ENCODE measurements at places on chromosomes 13 and 19.

DNA sequence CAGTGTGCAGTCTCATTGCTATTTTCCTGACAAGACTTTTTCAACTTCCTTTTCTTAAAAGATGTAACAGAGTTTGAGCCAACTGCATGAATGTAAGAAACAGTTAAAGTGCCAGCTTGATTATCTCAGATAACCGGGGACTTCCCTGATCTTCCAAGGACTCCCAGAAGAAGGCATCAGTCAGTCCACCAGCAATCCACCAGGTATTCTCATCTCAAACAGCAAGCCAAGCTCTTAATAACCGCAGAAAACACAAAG lies 350.1 kb downstream of the LIG4 start:
- peak; percentile 31 for DNase-seq

- DNase-seq: no peak
These were observed 8.8 kb downstream of the HNRNPM start for GRCh38 chr19:8453616-8454015.

DNA sequence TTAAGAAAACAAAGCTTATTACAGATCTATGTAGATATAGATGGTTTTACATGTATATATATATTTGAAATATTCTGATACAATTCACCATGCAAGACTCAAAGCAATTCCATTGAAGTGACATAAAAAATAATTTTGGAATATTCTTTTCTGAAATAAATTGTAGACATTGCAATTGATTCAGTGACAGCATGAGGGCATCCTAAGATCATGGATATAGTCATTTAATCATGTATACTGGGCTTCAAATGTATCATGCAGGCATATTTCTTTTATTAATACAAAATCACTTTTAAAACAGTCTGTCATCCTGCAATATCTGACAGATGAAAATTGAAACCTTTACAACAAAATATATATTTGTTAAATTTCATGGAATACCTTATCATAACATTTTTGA lies 286.7 kb upstream of the SLITRK6 start:
- no peak for DNase-seq

DNA sequence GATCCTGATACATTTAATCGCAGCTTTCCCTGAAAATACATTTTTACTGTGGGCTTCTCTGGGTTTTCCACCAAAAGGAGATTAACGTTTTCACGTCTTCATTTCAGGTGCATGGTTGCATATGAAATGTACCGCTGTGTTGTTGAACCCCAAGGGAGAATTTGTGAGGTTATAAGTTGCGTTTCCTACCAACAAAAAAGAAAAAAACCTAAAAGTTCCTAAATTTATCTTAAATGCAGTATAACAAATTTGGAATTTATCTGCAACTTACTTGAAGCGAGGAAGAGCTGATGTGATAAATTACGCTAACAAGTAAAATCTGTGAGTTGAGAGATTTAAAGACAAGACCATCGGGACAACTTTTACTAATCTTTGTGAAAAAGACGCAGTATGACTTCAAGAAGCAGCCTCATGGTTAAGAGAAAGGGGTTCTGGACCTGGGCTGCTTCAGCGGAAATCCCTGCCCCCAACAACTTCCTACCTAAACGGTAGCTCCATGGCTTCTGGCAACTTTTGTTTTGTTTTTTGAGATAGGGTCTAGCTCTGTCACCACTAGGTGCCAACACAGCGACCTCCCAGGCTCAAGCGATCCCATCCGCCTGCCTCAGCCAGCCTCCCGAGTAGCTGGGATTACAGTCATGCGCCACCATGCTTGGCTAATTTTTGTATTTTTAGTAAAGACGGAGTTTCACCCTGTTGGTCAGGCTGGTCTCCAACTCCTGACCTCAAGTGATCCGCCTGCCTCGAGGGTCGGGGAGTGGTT lies 958 bp upstream of the OBI1 start:
- DNase-seq: no peak

DNA sequence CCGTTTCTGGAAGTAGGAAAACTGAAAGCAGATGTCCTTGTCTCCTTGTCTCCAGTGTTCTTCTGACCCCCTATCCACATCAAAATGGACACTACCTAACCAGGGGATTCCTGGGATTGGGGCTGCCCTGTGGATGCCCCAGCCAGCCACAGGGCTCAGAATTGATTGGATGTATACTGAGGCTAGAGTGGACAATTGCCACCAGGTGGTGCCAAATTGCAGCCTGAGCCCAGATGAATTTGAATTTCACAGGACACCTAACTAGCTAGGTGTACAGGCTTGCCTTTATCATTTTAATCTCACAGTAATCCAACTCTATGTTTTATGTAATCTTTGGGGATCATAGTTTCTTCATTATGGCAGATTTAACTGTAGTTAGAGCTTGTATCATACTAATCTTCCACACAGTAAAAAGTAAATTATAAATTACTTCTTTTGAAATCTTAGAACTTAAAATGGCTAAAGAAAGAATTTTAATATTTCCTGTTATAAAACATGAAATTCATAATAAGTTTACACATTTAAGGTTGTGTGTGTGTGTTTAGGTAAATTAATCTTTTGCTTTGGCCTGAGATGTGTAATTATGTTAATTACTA lies 58.0 kb downstream of the PIBF1 start:
- no peak for DNase-seq

DNA sequence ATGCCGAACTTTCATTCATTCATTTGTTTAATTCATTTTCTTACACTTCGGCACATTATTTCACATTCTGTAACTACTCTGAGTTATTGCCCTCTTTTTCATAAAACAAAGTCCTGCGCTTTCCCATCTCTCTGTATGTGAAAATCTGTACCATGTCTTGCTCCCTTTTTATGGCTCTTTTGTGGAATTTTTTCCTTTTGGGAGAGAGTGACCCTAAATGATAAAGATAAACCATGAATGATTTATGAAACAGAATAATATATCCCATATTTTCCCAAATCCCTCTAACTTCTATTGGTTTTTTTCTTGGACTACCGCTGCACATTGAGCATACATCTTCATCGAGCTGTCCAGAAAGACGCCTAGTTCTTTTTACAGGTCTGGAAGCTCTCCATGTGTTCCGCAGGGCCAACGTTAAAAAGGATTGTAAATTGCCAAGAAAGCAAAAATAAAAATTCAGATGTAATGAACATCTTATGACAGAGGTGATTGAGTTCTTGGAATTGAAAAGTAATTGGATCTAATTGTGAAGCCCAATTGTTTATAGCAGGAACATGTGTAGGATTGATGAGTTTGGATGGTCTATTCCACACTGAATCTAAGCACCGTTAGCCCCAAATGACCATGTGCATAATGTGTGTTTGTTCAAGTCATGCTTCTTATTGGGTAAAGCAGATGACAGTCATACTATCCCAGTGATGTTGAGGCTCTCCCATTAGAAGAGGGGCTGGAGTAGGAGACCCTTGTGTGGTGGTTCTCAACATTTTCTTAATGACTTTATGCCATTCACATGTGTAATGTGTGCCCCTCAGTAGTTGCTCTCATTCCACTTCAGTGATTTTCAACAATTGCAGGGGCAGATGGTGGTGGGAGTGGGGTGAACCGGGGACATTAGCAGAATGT lies 378.9 kb downstream of the DLEU7 start:
- peak; percentile 11 for DNase-seq

DNA sequence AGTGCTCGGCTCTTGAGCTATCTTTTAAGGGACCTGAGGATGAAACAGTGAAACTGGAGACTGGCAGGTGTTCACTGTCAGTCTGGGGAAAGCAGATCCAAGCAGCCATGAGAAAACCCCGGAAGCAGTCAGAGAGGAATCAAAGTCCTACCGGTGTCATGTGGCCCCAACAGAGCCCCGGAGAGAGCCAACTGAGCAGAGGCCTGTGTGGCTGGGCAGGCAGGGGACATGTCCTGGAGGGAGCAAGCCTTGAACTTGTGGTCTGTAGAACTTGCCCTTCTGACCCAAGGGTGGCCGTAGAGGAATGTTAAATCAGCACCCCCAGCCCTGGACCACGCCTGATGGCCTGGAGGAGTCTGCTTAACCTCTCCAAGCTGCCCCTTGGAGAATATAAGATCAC lies 113.7 kb upstream of the ZNF507 start:
- no peak for DNase-seq

DNA sequence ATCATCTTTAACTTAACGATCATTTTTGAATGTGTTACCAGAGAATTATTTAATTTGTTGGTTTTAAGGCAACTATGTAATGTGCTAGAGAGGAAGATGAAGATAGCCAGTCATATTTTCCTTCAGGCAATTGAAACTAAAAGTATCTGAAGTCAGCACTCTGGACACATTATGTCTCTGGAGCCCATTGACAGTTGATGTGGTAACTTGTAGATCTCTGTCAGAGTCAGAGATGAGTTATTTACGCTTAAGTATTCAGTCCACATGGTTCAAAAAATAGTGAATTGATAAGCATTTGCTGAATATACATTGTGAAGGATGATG lies 2.1 kb downstream of the ZMYM2 start:
- no peak for DNase-seq

DNA sequence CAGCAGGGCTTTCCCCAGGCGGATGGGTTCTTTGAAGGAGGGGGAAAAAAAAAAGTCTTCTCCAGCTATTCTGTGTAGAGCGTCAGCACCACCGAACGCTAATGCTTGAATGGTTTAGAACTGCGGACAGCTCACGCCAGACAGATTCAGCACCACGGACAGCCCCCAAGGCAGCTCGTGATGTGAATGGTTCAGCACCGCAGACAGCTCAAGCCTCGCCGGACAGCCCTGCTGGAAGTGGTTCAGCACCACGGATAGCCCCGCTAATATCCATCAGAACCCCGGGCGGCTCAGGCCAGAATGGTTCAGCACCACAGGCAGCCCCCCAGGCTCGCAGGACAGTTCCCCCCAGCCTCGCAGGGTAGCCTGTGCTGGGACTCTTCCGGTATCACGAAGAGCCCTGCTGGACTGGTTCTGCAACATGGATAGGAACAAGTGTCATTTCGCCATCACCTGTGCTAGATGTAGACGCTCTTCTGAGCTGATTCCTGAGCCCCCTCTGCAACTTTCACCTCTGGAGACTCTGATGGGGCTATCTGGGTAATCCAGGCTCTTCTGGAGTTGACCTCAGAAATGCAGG lies 4.9 kb upstream of the SMIM17 start:
- DNase-seq: no peak

DNA sequence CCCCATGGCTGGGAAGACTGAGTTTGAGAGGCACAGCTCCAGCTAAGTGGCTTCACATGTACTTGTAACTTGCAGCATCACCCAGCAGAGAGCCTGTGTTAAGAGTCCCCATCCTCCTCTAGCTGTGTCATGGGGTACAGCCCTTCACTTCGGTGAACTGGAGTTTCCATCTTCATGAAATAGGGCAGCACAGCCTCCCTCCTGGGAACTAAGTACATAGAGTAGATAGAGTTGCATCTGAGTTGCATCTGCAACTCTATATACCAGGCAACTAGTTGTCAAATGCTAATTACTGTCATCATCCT lies 1.2 kb downstream of the PRDX2 start:
- no peak for DNase-seq

- DNase-seq: no peak
These were observed 5.6 kb upstream of the CACNG6 start for GRCh38 chr19:53985863-53986262.

DNA sequence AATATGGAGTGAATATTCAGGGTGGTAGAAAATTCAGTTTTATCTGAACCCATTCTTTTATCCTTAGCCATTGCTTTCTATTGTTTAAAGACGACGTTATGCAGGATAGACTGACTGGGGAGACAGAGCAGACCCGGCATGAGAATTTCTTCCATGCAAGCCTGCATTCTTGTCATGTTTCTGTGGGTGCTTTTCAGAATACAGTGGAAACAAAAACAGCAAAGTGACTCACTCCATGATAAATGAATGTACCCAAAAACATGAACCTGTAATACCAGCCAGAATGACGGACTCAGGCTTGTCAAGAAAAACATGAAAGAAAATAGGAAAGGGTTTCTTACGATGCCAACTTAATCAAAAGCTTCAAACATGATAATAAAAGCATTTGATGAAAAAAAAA lies 924.0 kb downstream of the EFNB2 start:
- no peak for DNase-seq

GRCh38 chr19:55406091-55406825 lies 1.3 kb downstream of the UBE2S start:
- DNase-seq: no peak

DNA sequence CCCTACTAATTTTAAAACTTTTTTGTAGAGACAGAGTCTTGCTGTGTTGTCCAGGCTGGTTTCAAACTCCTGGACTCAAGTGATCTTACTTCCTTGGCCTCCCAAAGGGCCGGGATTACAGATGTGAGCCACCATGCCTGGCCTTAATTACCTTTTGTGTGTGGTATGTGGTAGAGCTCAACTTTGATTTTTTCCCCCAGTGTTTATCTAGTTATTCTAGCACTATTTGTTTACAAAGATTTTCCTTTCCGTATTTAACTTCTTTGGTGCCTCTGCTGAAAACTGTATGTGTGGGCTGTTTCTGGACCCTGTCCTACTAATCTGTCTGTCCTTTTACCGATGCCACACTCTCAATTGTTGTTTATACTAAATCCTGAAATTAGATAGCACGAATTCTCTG lies 9.4 kb upstream of the ERCC5 start:
- no peak for DNase-seq

GRCh38 chr19:38727306-38727867 lies 16.9 kb downstream of the CAPN12 start:
- no peak for DNase-seq

- DNase-seq: no peak
These were observed 12.3 kb downstream of the COL4A2 start for GRCh38 chr13:110319397-110319773.

DNA sequence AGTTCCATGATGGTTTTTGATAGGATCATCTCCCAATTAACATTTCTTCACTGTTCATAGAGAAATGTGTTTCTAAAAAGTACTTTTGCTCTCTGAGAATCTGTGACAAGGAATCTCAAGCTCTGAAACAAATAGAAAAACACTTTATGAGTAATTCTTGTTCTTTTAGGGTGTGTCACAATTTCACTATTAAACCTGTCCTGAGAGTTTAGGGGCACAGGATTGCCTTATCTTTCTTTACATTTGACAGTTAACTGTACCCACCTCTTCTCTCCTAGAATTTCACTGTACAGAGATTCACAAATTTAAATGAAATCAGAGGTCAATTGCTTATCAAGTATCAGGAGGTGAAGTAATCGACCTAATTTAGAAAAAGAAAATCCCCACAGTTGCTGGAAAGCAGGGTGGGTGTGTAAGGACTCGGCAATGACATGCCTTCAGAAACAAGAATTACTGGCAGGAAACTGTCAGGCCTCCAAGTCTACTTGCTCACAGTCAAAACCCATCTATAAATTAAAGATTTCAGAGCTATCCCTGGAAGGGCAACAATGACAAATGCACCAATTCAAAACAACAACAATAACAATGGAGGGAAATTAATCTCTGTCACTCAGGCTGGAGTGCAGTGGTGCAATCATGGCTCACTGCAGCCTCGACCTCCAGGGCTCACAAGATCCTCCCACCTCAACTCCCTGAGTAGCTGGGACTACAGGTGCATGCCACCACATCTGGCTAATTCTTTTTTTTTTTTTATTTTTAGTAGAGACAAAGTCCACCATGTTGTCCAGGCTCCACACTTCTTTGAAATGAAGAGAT lies 250.2 kb downstream of the ABCC4 start:
- no peak for DNase-seq

- no peak for DNase-seq
These were observed 141.1 kb downstream of the GPC5 start for GRCh38 chr13:91539286-91540157.

Data from DMS79 (cell line).